ENCODE measurements at places on chromosomes 4 and X. TPM values are rescaled to one million over a fixed set of nuclear protein-coding genes. Genes with fewer than 3 reads are reported as not detected.

Gene CFP
- 0.54 TPM for polyA plus RNA-seq

Gene ADH1B
- not detected for polyA plus RNA-seq

GRCh38 chr4:3043282-3044020 is 30.9 kb downstream of the HTT-AS start:
- no peak for DNase-seq

Gene PLAC1
- 1.4 TPM for polyA plus RNA-seq

- DNase-seq: no peak
Observed at GRCh38 chr4:23775694-23776093, 114.2 kb downstream of the PPARGC1A start.
